NCI-H460 (cell line): ENCODE measurements at places on chromosomes 7 and 10. TPM values are rescaled to one million over a fixed set of nuclear protein-coding genes. Genes with fewer than 3 reads are reported as not detected.

DNA sequence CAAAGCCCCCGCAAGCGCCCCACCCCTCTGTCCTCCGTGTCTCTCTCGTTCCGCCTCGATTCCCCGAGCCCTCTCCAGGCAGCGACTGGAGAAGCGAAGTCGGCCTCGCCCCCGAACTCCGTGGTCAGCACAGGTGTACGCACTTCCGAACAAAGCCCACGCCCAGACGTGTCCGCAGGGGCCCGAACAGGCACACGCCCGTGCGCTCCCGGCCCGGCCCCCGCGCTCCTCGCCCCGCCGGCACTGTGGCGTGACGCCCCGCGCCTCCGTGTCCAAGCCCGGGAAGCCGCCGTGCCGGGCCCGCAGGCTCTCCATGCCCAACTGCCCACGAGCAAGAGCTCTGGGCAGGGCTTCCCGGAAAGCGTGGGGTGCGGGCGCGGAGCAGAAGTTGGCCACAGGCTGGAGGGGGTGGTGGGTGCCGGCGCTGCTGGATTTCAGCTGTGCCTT is 662 bp downstream of the NRCAM start:
- DNase-seq, result no peak

DNA sequence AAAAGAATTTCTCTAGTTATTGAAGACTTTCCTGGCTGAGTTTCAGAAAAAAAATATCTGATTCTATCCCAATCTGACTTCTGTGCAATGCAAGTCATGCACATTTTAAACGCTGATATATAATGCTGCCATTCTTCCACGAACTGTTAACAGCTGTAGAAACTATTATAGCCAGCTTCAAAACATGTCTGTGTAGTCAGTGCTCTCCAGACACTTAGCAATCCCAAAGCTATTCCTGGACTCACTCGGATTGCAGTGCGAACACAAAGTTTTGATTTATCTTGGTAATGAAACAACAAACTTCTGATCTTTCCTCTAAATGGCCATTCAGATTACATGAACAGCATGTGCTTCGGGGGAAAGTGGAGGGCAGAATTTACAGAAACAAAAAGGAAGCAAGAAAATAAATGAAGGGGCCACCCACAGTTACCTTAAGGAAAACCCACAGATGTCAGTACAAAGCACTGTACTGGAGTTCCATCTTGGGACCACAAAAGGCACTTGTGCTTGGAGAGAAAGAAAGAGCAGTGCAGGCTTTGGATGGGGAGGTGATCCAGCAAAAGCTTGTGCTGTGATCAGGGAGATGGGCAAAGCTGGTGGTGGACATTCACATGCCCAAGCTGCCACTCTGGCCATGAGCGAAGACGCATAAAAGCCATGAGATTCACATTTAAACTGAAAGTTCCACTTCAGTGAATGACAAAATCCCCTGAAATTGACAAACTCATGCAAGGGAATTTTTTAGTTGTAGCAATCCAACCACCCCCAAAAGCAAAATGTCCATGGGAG is 32.1 kb upstream of the ADO start:
- no peak for DNase-seq

DNA sequence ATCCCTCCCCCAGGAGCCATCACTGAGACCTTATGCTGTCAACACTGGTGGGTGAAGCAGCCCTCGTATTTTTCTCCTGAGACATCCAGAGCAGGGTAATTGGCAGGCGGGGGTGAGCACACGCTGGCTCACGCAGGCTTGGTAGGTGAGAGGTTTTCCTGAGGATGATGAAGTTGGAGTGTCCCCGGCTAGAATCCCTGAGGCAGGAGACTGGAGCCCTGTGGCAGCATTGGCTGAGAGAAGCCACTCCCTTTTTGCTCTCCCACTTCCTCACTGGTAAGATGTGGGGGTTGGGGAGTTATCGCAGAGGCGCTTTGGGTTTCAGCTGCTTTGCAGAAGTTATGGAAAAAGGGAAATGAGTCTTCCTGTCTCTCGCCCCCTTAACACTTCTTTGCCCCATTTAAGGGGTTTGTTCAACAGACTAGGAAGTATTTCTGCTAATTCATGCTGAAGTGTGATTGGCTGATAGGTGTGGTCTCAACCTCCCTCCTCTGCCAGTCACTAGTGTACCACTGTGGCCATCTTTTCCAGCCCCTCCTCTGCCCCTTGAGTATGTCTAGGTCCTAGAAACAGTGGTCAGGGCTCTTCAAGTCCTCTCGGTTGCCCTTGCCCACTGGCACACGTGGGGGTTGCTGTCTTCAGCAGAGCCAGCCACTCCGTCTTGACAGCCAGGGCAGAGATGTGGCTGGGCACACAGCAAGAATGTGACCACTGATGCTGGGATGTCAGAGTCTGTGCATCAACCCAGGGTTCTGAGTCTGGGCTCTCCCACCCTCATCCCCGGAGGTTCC is 5.7 kb downstream of the ARPC1B start:
- no peak for DNase-seq

- peak; percentile 26 for DNase-seq
Measured at GRCh38 chr10:22816298-22816653, 101.9 kb upstream of the PIP4K2A start.

- no peak for DNase-seq
Measured at GRCh38 chr10:77571490-77571889, 66.1 kb downstream of the KCNMA1 start.

DNA sequence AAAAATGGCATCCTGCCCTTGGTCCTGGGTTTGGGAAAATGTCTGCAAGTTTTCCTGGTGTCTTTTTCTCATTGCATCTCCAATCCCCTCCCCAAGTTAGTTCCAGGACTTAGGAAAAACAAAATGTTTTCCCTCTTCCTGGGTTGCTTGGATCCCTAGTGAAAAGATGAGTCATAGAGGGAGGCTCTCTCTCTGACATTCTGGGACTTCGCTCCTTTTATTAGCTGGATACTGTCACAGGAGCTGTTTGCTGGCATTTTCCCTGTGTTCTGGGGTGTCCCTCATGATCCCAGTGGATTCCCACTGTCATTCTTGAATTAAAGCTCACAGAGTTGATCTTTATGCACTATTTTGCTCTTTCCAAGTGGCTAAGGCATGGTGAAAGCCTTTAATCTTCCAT is 316.4 kb upstream of the MBL2 start:
- DNase-seq, result no peak

- DNase-seq, result no peak
Measured at GRCh38 chr10:51857305-51857704, 157.9 kb upstream of the CSTF2T start.

GRCh38 chr10:121524157-121524817 is 74.0 kb downstream of the FGFR2 start:
- DNase-seq, result no peak

GRCh38 chr7:94512735-94513564 is 3.3 kb downstream of the CASD1 start:
- DNase-seq, result no peak

- no peak for DNase-seq
Measured at GRCh38 chr10:4786043-4786839, 39.8 kb upstream of the AKR1E2 start.

DNA sequence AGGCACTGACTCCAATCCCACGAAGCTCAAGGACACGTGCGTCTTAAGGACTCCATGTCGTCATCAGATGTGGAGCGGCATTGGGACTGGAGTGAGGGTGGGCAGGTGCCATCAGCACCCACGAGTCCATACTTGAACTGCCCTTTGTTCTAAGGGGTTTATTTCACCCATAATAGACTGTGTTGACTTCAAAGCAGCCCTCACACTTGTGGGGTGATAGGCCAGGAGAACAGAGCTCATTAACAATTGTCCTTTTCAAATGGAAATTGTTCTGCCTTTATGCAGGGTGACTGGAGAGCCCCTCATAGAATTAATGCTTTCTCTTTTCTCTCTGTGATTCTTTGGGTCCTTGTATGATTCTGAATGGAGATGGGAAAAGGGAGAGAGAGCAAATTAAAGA is 376.9 kb upstream of the MGMT start:
- no peak for DNase-seq

- DNase-seq, result no peak
Measured at GRCh38 chr7:100021297-100021696, 5.9 kb downstream of the ZKSCAN1 start.

- no peak for DNase-seq
Measured at GRCh38 chr7:47795631-47796030, 152.6 kb downstream of the PKD1L1 start.

The ELMO1 gene
- 7.3 and 10.1 TPM in 2 replicates for total RNA-seq
